ENCODE measurements at places on chromosomes 7 and 10.

DNA sequence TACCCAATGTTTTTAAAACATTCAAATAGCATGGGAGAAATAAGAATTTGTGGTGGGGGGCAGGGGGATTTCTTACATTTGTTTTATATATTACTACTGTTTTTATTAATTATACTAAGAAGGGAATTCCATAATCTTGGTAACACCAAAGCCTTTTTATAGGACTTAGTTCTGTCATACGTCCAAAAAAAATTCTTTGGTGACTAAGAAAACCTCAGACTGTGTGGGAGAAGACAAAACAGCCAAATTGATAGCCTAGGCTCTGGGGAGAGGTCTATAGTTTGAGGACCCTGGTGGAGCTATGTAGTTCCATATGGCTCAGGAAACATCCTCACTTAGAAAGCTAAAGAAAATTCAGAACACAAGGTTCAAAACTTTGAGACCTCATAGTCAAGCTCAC lies 23.4 kb downstream of the ACSM6 start:
- DNase-seq = no peak

- no peak for DNase-seq
Observed at GRCh38 chr7:28406192-28406591, 6.1 kb upstream of the CREB5 start.

DNA sequence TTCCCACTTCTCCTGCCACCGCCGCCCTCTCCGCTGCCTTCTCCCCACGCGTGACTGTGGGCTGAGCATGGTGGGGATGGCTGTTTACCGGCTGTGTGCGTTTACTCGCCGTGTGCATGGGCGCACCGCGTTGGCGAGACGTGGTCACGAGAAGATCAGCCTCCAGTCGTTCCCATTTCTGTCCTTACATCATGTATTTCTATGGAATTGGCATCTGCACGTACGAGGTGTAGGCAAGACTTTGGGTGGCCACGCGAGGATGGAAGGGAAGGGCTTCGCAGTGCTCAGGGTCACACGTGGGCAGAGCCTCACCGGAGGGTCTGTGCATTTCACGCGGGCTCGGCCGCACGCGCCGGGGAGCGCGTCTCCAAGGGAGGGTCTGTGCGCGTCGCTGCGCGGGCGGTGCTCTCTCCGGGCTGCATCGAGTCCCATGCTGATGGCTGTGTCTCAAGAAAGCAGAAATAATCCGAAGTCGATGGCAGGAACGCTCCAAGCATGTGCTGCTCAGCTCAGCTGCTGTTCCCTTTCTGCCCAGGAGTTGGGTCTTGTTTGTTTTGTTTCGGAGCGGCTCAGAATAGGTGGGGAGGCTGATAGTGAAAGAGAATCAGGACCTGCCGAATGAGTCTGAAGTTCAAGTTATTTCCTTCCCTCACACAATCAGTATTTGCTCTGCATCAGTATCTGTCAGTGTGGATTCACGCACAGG lies 973 bp downstream of the CAMK1D start:
- DNase-seq = peak; percentile 14

- DNase-seq = no peak
Observed at GRCh38 chr10:129375912-129376311, 91.1 kb upstream of the MGMT start.

DNA sequence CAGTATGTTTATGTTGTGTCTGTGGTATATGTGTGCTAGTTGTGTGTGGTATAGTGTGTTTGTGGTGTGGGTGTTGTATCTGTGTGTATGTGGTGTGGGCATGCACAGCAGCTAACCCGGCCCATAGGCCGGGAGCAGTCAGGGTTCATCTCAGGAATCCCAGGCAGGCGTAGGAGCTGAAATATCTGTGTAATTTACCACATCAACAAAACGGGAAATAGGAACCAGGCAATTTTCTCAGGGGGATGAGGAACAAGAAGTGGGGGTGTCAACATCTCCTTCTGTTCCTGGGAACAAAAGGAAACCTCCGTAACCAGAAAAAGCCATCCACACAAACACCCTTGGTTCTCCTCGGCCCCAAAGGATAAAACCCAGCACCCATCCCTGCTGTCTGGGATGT lies 24.5 kb upstream of the ZNF488 start:
- DNase-seq = no peak

DNA sequence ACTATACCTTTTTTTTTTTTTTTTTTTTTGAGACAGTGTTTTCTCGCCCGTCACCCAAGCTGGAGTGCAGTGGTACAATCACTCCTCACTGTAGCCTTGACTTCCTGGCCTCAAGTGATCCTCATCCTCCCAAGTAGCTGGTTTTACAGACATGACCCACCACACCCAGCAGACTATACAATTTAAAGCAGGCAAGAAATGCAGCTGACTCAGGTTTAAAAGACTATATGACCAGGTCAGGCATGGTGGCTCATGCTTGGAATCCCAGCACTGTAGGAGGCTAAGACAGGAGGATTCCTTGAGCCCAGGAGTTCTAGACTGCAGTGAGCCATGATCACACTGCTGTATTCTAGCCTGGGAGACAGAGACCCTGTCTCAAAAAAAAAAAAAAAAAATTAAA lies 89.5 kb upstream of the AUTS2 start:
- no peak for DNase-seq

- DNase-seq = no peak
Observed at GRCh38 chr10:32538256-32538655, 92.3 kb downstream of the CCDC7 start.

DNA sequence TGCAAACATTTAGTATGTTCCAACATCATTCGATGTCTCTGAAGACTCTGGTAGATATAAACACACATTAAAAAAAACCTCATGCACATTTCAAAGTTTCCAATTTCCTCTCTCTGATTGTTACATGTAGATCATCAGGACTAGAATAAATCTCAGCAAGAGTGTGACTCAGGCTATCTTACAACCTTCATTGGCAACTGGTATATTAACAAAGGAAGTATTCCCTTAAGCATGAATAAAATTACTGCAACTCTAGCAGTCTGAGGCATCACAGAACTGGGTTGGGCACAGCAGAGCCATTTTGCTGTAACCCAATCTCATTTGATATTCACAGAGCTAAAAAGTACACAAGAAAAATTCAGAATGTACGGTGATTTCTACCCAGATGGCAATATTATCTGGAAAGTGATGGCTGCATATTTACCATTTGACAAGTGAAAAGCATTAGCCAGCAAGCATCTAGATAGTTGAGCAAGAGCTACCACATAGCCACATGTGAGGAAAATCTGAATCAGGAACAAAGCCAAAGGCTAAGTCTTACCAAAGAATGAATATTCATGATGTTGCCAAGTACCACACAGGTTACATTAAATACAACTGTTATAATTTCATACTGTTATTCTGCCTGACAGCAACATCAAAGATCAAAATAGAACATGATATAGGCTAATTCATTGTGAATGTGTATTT lies 232.2 kb downstream of the CRPPA start:
- DNase-seq = no peak

DNA sequence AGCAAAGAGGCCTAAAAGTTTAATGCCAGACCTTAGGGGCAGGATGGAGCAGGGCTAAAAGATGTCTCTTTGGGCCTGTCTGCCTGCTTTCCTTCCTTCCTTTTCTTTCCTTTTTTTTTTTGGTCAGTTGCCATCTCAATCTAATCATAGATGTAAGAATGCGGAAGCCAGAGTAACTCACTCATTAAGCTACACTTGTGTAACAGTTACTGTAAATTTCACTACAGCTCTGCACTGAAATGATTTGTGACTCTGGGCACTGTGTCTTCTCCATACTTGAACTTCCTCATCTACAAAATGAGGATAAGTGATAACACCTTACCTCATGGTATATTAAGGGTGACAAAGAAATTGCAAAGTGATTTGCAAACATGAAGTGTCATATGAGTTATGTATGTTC lies 75.5 kb upstream of the AGK start:
- DNase-seq = no peak

DNA sequence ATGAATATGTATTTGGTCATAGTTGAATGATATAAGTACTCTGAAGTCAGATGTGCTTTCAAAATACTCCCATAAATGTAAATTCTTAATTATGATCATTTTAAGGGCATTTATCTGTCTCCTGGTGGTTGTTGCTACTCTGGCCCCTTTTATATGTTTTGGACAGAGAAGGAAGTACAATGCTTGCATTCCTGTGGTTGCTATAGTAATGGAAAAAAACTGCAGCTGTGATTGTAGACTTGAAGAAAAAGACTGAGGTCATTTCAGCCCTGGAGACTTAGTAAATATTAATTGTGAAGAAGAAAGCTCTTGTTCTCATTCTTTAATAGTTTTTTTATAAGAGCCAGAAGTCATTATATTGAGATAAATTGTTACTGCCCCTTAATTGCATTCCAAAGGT lies 70.2 kb upstream of the FERD3L start:
- DNase-seq = no peak

DNA sequence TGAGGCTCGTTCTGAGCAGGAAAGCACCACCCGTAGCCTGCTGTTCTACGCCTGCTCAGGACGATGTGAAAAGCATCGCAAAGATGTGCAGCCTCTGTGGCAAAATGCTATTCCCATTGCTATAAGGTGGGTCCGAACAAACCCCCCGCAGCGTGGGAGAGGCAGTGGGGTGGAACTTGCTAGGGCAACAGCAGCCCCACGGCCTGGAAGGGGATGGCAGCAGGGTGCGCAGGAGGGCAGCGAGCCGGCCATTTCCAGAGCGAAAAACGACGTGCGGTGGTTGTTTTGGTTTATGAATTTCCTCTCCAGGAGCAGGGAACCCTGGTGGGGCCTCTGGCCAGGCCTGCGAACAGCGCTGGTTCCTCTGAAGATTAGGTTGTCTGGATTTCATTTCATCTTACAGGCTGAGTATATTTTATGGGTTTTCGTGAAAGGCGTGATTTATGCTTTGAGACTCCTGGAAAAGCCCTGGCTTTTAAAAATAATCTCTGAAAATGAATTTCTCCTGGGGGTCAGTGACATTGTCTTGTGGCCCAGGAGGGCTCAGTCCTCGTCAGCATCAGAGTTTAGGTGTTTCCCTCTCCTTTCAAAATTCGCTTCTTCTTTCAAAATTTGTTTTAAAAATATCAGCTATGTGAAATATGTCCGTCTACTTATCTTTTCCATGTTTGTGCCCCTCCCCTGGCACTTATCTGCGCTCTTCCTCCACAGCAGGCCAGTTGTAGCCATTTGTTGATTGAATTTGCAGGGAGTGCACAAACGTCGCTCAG lies 42.3 kb upstream of the UBE3C start:
- DNase-seq = no peak

GRCh38 chr7:34043461-34044305 lies 138.3 kb downstream of the BMPER start:
- DNase-seq = no peak

GRCh38 chr7:94041529-94041928 lies 37.4 kb upstream of the BET1 start:
- no peak for DNase-seq

DNA sequence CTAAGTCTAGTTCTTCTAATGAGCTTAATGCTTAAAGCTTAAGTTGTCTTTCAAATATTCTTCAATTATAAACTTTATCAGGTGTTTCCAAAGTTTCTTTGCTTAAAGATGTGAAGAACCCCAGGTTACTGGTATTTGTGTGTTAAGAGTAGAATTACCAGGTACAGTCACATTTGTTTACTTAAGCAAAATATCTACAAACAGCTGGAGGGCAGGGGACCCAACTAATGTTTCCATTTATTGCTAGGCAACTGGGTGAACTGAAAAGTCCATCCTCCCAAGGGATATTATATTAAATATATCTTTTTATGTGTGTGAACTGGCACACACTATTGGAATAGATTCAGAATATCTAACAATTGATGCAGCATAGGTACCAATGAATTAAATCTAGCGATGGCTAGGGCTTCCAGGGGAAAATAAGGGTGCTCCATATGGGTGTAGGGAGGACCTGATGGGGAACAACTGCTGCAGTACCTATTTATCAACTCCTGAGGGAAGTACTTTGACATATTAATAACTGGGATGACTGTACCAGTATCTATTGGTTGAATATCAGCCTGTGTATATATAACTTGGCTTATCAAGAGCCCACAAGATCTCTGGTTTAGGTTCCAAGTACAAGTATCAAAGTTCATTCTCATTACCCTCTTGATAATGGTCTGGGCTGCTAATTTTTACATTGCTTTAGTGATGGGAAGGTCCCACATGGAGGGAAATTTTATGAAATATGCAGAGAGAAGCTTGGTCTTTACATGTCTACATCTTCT lies 10.3 kb upstream of the AGR3 start:
- DNase-seq = no peak

- no peak for DNase-seq
Observed at GRCh38 chr7:88801046-88801445, 5.5 kb upstream of the TEX47 start.

GRCh38 chr7:79009647-79010046 lies 443.8 kb downstream of the MAGI2 start:
- no peak for DNase-seq
